Right hindlimb (tissue), 1 donor: ENCODE measurements at places on chromosomes 7 and 10.

DNA sequence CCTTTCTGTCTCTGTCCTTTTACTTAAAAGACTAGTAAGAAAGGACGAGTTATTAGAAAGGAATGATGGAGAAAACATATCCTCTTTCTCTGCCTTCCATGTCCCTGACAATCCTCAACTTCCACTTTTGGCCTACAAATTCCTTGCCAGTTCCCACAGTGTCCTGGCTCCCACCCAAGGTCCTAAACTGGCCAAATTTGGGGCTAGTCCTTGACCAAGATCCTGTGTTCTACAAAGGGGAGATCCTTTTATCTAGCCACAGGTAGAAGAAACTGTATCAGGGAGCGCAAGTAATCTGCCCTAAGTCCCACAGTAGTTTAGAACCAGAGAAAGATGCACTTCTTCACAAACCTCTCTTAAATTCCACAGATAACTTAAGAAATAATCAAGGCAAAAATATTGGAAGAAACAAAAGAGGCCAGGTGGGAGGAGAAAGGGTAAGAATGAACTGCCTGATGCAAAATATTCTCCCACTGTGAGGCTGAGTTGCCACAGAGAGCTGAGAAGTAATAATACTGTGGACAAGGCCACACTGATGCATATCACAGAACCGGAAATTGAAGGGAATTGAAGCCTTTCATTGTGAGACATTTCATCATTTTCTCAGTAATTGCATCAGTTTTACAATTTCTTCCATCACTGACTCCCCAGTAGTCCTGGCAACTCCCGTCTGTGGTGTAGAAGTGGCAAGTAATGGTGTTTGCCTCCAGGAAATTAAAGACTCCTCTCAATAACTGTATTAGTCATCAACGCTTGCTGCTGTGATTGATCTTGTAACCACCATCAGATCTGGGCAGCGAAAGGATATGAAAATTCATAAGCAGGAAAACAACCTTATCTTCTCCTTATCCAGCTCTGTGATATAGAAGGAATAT, 47.2 kb downstream of the DNAJC12 start:
- DNase-seq, result no peak

- no peak for DNase-seq
Observed at GRCh38 chr10:101851411-101852116, 8.0 kb upstream of the KCNIP2 start.

- DNase-seq, result no peak
Observed at GRCh38 chr7:66529883-66530610, 98.6 kb upstream of the KCTD7 start.

DNA sequence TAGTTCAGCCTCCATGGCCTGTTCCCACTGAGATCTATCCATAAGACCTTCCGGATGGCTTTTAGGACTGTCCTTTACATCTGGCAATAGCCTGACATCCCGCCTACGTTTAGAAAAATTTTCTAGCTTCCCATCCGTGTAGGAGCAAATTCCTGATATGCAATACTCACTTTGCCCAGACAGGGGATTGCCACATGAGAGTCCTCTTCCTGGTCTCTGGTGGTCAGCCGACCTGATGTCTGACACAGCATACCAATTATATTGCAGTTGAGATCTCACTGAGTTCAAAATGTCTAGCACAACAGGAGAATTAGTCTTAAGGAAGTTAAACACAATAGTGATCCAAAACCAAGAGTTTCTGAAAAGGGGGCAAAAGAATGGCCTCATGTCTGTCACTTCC, 9.4 kb upstream of the ETV1 start:
- DNase-seq, result no peak

DNA sequence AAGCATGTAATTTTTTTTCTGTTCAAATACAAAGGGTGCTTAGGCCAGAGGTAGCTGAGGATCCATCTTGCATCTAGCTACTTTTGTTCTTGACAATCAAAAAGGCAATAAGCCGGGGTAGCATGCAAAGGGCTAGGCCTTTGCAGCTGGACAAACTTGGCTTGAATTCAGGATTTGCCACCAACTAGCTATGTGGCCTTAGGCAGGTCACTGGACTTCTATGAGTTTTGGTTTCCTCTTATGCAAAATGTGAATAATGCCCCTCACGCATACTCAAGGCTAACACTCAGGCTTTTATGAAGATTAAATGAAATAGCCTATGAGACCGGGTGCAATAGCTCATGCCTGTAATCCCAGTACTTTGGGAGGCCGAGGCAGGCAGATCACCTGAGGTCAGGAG, 19.3 kb downstream of the GFRA1 start:
- no peak for DNase-seq

DNA sequence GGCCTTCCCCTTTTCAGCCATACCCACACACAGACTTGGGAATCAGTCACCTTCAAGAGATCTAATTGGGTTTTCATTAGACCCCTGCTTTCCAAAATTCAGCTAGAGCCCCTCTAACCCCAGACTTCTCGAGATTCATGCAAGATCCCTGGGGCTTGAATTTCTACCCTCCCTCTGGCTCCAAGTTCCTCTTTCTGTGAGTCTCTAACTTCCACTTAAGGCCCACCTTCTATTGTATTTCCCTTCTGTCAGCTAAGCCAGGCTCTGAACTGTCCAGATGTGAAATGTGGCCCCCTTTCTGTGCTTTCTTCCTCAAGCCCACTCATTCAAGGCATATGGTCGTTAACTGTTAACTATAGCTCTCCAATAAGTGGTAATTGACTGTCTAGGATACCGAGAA, 132.2 kb downstream of the ZNF365 start:
- no peak for DNase-seq

- DNase-seq, result no peak
Observed at GRCh38 chr7:32943252-32944030, 13.8 kb upstream of the FKBP9 start.

DNA sequence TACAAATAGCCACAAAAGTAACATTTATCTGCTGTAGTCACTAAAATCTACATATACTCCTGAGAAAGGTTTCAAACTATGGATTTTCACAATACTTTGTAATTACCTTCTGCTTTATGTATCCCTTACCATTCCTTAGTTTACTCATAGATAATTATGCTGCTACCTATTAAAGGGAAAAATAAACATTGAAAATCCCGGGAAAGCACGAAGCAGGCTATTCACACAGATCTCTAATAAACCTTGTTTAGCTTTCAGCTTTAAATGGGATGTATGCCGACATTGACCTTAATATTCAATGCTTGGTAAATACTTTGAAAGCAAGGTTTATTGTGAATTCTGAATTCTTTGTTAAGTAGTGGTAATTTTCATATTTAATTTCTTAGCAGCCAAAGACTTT, 58.5 kb upstream of the SMIM30 start:
- no peak for DNase-seq

GRCh38 chr10:62851442-62851841, 35.3 kb upstream of the EGR2 start:
- DNase-seq, result no peak

GRCh38 chr10:69049566-69049961, 38.3 kb upstream of the SRGN start:
- no peak for DNase-seq

DNA sequence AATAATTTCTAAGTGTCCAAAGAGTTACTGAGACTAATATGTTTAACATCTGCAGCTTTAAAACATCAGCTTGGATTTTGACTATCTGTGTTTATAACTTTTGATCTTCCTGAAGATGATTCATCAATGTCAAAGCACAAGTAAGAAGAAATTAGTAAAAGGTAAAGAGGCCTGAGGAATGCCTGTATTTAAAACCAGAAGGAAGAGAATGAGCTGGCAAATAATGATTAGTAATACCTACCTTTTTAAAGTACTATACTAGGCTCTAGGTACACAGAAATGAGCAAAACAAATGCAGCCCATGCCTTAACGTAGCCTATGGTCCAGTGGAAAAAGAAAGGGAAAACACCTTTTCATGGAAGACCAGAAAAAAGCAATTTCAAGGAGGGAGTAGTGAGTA, 158.0 kb downstream of the KCND2 start:
- no peak for DNase-seq

DNA sequence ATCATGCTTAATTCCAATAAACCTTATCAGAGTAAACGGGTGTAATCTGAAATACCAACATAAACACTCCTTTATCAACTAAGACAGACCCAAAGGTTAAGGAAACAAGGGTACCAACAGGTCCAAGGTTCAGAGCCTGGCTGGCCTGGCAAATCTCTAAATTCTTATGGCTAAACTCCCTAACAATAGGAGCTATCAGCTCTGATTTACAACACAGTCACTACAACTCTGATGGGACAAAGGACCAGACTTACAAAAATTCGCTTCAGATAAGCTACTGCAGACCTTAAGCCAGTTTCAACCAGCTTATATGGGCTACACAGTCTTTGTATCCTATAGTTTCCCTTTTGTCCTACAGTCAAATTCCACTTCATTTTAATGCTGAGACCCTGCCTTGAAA, 381.9 kb downstream of the ZWINT start:
- no peak for DNase-seq

DNA sequence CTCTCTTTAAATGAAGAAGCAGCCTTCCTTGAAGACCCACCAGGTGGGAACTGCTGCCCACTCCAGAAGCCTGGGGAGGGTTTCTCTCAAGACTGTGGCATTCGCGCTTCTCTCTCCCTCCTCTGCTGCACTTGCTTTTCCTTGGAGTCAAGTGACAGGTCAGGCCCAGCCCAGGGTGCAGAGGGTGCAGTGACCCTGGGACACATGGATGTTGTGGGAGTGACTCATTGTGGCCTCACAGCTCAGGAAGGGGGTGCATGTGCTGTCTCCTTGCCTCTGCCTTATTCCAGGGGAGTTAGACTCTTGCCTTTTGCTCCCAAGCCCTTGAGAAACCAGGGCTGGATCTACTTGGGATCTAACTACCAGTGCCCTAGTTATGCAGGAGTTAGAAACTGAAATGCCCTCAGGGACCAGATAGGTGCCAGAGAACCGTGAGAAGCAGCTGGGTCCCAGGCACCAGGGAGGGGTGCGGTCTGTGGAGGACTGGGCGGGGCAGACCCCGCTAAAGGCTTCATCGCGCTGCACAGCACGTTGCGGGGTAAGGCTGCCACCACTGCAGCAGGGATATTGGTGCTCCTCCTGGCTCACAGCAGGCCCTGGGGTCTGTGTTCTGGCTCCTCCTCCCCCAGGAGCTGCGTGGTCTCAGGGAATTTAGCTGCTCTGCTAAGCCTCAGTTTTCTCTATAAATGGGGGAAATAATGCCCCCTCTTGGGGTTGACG, 11.4 kb downstream of the FAM241B start:
- DNase-seq, result no peak

DNA sequence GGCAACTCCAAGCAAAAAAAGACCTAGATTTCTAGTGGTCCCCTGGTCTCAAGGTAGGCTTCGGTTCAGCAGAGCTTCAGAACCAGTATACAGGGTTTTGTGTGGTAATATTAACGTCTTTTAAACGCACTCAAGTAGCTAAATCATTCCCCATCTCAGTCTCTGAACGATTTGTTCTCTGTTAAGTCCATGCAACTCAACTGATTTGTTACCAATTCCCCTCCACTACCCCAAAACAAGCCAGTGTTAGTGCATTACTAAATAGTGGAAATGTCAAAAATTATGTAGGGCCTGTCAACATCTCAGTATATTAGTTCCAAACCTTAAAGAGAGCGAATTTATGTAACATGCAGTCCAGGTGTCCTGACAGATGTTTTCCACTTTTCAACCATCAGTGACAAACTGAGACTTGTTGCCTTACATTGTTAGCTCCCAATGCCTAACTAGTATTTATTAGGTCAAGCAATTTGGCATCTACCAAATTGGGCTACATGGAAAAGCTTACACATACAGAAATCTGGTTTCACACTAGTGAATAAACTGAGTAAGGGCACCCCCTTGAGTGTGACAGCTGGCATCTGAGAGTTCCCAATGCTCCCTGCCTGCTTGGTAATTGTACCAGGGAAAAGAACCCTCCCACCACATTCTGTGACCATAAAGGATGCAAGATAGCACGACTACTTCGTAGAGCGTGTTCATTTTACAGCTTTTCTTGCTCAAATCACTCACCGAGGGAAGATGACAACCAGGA, 12.2 kb downstream of the HNRNPA2B1 start:
- no peak for DNase-seq

GRCh38 chr10:22992621-22993020, 64.8 kb downstream of the ARMC3 start:
- DNase-seq, result no peak
